Cardiac fibroblast (primary cell): ENCODE measurements at places on chromosomes 13 and 19.
A peak's percentile ranks its signal among the peaks of the same experiment; 100 is the strongest.

DNA sequence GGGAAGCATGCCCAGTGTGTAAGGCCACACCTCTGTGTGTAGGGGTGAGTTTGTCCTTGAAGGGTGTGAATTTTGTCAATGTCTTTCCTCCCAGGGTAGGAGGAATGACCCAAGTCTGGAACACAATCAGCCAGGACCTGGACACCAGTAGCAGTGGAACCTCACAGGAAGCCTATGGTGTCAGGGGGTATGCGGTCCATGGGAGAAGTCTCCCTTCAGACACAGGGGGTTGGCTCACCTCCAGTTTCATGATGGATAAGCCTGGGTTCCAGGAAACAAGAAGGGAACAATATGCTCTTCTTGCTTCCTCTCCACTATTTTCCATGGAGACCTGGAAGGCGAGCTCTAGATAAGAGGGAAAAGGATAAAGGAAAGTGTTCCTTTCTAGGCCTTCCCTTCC, 23.9 kb downstream of the B3GLCT start:
- DNase-seq: peak; percentile 56

GRCh38 chr13:79392882-79393563, 13.0 kb downstream of the RBM26 start:
- DNase-seq: peak; percentile 55

- DNase-seq: no peak
Measured at GRCh38 chr13:112712451-112713207, 22.8 kb downstream of the ATP11A start.

DNA sequence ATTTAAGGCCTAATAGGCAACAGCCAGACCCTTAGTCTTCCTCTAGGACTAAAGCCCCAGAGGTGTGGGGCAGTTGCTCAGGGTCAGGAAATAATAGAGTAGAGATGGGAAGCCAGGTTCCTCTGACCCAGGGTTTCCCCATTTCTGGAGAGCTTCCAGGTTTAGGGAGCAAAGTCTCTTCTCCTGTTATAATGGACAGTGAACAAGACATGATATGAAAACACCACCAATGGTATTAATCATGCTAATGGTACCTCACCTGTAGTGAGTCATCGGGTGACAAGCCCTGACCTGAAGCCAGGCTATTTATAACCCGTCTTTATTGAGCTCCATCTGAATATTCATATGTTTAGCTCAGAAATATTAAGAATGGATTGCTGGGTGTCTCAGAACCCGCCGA, 24.6 kb downstream of the BICRA start:
- no peak for DNase-seq

DNA sequence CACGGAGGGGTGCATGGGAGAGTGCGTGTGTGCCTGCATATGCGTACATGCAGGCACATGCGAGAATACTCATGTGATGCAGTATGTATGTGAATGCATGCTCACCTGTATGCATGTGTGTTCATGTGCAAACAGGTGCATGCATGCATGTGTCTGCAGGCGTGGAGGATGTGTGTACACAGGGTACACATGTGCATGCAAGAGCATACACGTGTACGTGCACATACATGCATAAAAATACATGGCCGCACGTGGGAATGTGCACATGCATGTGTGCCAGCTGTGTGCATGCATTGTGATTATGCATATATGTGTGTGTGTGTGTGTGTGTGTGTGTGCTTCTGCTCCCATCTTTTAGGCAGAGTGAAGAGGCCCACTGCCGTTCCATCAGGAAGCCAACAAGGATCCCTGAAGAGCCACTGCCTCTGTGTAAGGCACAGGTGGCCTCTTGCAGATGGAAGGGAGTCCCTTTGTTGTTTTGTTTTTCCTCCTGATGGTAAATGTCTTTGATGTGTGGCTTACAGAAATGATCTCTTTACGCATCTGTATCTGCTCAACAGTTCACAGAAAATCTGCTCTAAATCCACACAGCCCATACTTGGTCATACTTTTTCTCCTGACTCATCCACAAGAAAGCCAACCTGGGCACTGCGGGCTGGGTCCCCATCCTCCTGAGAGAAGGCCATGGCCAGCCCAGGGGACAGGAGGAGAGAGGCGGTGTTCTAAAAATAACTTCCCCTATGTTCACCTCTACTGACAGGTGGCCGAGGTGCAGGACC, 50.7 kb downstream of the KLF2 start:
- no peak for DNase-seq

DNA sequence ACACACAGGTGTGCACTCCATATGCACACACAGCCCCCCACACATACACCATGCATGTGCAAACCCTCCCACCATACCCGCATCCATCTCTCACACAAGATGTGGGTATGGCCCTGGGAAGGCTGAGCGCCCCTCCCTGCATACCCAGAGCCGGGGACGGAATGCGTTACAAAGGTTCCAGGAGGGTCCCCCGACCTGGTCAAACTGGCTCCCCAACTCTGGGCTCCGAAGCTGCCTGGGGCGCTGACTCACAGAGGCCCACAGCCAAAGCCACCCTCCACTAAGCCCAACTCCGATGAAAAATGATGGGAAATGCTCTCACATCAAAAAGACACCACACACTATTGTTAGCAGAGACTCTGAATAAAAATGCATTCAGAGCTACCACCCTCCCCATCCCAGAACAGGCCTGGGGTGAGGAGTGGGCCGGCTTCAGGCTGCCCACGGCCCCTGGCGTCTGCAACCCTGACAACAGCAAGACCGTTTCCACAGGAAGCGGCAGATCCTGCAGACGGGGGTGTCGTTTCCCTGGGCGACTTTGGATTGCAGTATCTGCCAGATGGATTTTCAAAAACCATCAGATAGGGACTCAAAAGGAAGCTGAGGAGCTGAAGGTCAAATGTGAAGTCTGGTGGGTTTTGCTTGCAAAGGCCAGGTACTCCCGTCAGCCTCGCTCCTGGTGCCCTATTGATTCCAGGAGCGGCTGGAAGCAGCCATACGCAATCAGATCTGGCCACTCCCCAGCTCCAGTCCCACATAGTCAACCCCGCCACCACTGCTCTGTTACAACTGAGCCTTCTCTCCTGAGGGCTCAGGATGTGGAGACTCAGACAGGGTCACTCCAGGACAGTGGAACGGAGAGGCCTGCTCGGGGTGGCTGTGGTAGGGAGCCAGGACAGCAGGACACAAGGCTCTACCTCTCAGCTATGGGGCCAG, 14.3 kb downstream of the PEPD start:
- DNase-seq: no peak

DNA sequence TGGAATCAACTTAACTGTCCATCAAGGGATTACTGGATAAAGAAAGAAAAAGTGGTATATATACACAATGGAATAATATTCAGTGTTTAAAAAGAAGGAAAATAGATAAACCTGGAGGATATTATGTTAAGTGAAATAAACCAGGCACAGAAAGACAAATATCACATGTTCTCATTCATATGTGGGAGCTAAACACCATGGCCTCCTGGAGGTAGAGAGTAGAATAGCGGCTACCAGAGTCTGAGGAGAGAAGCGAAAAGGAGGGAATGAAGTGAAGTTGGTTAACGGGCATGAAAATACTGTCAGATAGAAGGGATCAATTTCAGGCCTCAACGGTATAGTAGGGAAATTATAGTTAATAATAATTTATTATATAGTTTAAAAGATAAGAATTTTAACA, 147.5 kb upstream of the OBI1 start:
- DNase-seq: no peak

- DNase-seq: peak; percentile 34
Measured at GRCh38 chr13:105139380-105140285, 1395.8 kb downstream of the EFNB2 start.
